ENCODE measurements at places on chromosomes 12 and 14.
A peak's percentile ranks its signal among the peaks of the same experiment; 100 is the strongest.

GRCh38 chr12:88958153-88958552 is 377.9 kb upstream of the KITLG start:
- no peak for DNase-seq

DNA sequence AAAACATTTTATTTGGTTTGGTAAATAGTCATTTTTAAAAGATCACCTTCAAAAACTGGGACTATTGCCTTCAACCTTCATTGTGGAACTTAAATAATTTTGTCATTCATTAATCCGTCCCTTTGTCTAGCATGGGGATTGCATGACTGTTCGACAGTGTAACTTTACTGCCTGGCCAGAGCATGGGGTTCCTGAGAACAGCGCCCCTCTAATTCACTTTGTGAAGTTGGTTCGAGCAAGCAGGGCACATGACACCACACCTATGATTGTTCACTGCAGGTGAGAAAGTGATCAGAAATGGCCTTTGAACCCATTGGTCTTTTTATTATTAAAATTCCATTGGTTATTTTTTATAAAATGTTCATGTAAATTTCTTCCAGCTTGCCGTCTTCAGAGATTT is 37.2 kb upstream of the MYF6 start:
- DNase-seq = no peak

DNA sequence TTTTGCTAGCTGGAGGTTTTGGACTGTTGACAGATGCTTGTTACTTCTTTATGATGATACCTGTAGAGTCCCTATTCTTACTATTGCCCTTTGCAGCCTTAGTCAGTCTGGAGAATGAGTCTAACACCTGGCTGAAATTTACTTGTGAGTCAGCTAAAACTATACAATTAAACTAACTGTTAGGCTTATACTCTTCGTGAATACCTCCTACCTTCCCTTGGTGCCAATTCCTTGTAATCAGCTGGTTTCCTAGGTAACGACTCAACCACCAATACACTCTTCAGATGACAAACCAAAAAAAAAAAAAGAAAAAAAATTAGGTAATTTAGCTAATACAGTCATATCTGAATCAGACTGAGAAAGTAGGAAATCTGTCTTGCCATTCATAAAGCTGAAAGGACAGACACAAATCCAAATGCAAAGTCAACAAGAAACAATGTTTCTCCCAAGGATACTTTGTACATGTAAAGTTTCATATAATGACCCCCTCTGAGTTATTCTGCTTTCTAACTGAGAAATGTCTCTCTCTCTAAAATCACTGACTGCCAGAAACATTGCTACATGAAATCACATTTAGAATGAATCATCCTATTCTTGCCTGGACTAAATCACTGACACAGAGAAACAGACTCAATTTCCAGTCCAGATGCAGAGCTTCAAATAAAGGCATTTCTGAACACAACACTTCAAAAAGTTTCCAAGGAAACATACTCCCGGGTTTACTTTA is 56.5 kb upstream of the CDKL1 start:
- DNase-seq = peak; percentile 33

DNA sequence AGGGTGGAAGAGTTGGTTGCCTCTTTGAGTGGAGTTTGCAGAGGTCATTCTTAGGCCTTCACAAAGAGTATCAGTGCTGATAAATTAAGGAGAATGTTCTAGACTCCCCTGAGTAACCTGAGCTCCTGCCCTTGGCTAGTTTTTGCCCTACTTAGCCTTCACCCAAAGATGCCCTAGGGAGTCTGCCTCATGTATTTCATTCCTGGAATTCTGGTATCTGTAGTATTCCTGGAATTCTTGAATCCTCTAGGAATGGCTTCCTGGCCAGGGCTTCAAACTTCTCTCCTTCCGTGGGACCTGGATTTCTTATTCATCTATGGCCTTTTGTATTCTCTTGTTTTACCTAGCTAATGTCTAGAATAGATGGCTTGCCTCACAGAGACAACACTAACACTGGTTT is 701.1 kb downstream of the NOVA1 start:
- DNase-seq = no peak

- DNase-seq = no peak
Measured at GRCh38 chr12:124730455-124730932, 133.2 kb downstream of the SCARB1 start.

- DNase-seq = no peak
Measured at GRCh38 chr12:131642771-131643170, 68.1 kb upstream of the SFSWAP start.

DNA sequence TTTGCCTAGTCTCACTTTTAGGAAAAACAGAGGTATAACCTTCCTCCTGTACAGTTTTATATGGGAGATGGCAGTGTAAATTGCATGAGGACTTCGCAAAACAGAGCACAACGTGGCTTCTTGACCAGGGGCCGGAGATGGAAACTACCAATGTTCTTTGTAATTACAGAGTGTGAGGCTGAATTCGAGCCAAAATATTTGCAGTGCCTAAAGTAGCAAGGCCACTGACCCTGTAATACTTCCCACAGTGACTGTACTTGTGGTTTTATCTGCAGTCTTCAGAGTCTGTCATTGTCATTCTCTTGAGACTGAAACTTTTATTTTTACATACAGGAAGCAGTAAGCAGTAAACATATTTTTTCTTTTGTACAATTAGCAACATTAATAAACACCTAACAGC is 98.9 kb downstream of the RERG start:
- DNase-seq = no peak

DNA sequence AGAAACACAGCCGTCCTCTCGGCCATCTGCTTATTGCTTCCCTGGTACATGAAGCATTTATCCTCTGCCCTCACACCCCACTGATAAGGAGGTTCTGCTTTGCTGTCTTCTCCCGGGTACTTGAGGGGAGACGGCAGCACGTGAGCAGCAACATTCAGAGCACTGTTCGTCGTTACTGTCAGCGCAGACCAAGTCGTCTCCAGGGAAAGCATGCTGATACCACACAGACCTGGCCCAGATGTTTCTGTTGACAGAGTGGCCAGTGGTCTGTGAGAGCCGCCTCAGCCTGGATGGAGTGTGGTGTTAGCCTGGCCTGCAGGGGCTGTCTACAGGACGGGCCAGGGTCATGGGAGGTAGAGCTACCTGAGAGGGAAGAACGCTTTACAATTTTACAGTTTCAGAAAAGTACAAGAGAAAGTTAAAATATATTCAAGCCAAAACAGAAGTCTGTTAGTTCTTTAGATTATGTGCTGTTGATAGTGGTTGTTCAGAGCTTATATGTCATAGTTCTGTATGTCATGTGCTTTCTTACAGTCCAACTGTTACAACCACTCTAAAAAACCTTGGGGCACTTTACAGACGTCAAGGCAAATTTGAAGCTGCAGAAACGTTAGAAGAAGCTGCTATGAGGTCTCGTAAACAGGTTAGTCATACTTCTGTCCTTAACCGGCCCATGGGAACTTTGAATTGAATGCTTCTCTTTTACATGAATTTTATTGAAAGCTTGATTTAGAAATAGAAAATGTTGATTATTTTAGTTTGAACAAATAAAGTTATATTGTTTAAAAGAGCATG is 38.2 kb downstream of the XRCC3 start:
- no peak for DNase-seq

DNA sequence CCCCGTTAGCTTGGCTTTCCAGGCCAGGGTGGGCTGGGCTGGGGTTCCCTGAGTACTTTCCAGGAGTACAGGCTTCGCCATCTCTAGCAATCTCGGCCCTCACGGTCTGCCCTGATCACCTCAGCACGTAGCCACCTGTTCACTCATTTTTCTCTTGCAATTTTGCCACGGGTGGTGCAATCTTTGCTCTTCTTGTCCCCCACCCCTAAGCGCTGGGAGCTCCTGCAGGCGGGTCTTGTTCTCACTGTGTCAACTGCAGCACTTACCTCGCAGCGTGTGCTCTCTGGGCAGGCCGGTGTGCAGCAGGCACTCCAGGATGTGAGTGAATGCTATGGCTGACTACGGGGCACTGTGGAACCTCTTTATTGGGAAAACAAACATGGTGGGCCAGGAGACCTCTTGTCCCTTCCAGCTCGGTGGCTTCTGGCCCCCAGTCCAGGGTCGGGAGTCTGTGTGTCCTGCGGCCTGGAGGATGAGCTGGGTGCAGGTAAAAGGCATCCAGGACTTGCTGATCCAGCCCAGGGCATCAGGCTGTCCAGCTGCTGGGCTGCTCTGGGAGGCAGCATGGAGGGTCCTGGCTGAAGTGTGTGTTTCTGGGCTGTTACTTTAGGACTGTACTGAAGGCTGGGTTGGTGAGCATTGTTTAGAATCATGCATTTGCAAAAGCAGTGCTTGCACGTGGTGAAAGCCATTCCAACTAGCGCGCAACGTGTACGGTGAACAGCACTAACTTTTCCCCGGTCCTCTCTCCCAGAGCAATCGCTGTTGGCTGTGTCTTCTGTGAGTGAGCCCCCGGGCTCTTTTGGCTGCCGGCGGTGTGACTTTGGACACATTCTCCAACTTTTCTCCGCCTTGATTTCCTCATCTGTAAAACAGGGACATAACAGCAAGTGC is 1.5 kb upstream of the ULK1 start:
- DNase-seq = no peak

GRCh38 chr14:64417055-64417770 is 29.1 kb downstream of the MTHFD1 start:
- DNase-seq = peak; percentile 50

GRCh38 chr12:119154435-119154818 is 24.3 kb upstream of the HSPB8 start:
- no peak for DNase-seq

GRCh38 chr14:99094901-99095300 is 177.1 kb downstream of the BCL11B start:
- no peak for DNase-seq

GRCh38 chr12:6542209-6543009 is 8.1 kb downstream of the GAPDH start:
- DNase-seq = no peak

DNA sequence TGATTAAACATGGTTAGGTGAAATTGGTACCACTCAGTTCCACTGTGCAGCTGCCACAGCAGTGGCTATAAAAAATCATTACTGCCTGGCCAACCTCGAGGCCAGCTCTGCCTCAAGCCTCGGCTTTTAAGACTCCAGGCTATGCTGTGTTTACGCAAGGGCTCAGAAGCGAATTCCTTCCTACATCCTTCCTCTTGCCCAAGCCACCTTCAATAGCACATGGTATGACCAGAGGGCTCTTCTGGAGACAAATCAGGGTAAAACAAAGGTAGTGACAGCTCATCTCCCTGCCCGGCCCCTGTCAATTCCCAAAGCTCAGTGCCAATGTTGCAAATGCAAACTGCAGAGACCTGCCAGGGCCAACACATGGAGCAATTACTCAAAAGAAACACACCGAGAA is 31.9 kb downstream of the NUAK1 start:
- DNase-seq = no peak

- no peak for DNase-seq
Measured at GRCh38 chr14:34890937-34891336, 15.8 kb upstream of the BAZ1A start.

DNA sequence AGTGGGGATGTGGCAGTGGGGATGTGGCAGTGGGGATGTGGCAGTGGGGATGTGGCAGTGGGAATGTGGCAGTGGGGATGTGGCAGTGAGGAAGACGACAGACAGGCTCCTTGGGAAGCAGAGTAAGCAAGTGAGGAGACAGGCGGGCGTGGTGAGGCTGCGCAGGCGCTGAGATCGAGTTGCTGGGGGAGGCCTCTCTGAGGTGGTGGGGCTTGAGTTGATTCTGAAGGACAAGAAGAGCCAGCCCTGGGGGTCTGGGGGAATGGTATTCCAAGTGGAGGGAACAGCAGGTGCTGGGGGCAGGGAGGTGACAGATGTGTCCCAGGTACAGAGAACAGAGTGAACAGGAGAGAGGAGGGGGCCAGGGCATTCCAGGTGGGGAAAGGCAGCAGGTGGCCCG is 33.8 kb upstream of the TSPAN9 start:
- no peak for DNase-seq

GRCh38 chr14:45089813-45090212 is 5.9 kb downstream of the PRPF39 start:
- DNase-seq = no peak

DNA sequence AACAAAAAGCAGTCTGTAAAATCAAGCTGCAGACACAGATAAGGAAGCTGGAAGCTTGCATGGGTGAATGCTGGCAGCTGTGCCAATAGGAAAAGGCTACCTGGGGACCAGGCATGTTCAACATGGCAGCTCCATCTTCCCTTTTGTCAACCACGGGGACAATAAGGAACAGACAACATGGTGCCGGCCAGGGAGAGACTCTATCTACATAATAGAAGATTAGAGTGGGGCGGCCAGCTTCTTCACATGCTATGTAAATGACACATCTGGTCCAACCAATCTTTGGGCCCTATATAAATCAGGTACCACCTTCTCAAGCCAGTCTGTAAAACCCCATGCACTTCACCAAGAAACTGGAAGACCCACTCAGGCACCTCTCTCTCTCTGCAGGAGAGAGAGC is 157.6 kb downstream of the SUDS3 start:
- no peak for DNase-seq

GRCh38 chr14:22233377-22233776 is 355.6 kb downstream of the DAD1 start:
- DNase-seq = no peak

GRCh38 chr14:96160076-96160912 is 44.3 kb upstream of the BDKRB2 start:
- no peak for DNase-seq

DNA sequence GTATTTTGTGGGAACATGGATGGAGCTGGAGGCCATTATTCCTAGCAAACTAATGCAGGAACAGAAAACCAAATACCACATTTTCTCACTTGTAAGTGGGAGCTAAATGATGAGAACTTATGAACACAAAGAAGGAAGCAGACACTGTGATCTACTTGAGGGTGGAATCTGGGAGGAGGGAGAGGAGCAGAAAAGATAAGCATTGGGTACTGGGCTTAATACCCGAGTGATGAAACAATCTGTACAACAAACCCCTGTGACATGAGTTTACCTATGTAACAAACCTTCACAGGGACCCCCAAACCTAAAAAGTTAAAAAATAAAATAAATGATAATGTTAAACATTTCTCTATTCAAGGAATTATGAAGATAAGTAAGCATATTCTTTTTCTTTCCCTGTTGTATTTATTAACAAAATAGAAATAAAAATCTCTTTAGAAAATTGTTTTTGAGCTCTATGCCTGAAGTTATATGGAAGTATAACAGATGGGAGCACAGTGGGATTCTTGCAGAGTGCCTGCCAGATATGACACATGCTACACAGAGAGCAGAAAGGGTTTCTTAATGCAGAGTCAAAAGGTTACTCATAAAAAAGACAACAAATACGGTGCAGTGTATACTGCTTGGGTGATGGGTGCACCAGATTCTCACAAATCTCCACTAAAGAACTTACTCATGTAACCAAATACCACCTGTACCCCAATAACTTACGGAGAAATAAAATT is 52.0 kb upstream of the SYNE2 start:
- no peak for DNase-seq

GRCh38 chr12:104959335-104959841 is 1.3 kb upstream of the SLC41A2 start:
- no peak for DNase-seq

- DNase-seq = no peak
Measured at GRCh38 chr12:82708061-82708879, 21.6 kb downstream of the TMTC2 start.

GRCh38 chr12:15862840-15863239 is 19.3 kb upstream of the STRAP start:
- DNase-seq = no peak

GRCh38 chr12:1890119-1890703 is 28.2 kb downstream of the CACNA2D4 start:
- DNase-seq = no peak

- DNase-seq = no peak
Measured at GRCh38 chr14:74973003-74973653, 17.7 kb upstream of the PGF start.

Data from hematopoietic multipotent progenitor cell treated with erythropoietin and hydrocortisone succinate and interleukin-3 and kit ligand, for 15 days (in vitro differentiated cells).